ENCODE measurements at places on chromosomes 1 and 21.

- DNase-seq = no peak
These were observed 15.2 kb downstream of the KIRREL1 start for GRCh38 chr1:158008630-158009029.

GRCh38 chr1:21933397-21934248 is 3.5 kb downstream of the HSPG2 start:
- no peak for DNase-seq

GRCh38 chr1:118339400-118340124 is 154.5 kb upstream of the SPAG17 start:
- no peak for DNase-seq

DNA sequence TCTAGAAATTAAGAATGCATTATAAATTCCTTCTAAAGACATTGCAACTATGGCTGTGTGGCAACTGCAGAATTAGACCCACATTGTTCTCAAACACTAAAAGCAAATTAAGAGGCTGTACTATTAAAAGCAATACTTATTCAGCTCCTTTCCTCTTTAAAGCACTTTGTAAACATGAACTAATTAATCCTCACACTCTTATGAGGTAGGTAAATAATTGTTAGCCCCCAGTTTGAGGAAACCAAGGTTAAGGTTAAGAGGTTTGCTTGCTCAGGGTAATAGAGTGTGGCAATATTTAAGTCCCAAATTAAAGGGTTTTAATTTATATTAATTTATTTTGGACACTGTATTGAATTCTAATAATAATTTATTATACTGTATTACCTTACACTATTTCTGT is 553.8 kb downstream of the LRRIQ3 start:
- no peak for DNase-seq

- no peak for DNase-seq
These were observed 27.5 kb downstream of the COL6A1 start for GRCh38 chr21:46008893-46009621.

- DNase-seq = no peak
These were observed 262.9 kb downstream of the PLA2G4A start for GRCh38 chr1:187091666-187092065.

DNA sequence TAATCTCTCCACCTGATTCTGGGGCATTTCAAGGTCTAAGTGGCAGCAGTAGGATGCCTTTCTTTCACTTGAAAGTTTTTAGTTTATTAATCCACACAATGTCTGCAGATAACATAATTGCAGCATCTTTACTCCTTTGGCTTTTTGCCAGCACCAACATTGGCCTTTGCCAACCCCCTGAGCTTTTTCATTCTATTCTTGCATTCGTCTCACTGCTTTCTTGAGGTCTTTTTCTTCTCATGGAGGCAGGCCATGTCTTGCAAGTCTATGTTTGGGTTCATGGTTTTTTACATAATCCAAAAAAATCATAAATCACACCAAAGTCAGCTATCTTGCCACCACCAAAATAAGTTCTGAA is 30.4 kb upstream of the COG2 start:
- no peak for DNase-seq

GRCh38 chr1:32204943-32205361 is 519 bp upstream of the IQCC start:
- no peak for DNase-seq

- DNase-seq = no peak
These were observed 20.3 kb downstream of the PADI6 start for GRCh38 chr1:17392199-17392740.
